Activated T-cell treated with anti-CD3 and anti-CD28 coated beads for 48 hours (primary cell): ENCODE measurements at places on chromosomes 4 and X.

DNA sequence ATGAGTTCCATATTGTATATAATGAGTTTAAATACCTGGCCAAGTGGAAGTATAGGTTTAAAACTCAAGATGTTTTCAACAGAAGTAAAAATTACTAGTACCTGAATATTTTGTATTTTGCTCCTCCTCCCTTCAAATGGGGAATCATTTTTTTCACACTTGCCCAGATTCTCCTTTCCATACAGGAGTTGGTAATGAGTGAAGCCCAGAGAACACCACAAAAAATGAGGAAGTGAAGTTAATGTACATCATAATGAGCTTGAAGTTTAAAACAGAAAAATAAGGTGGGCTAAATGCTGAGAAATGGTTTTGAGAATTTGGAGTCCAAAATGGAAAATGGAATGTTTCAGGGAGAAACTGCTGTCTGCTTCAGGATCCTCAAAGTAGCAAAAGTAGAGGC is 364.8 kb upstream of the EMCN start:
- DNase-seq, result no peak

DNA sequence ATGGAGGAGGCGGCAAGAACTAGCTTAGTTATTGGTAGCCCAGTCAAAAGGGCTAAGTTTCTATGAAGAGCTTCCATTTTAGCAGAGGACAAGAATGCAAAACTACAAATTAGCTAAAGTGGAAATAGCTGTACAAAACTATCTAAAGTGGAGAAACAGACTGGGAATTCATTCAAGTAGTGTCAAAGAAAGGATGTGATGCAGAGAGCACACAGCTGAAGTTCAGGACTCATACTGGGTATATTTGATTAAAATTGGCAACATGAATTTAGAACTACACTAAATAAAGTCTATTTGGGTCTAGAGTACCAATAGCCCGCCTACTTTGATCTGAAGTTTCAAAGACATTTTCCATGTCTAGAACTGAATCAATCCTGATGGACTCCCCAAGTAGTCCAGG is 33.1 kb upstream of the GNRHR start:
- DNase-seq, result no peak

- DNase-seq, result no peak
Observed at GRCh38 chr4:60724623-60725022, 475.5 kb upstream of the ADGRL3 start.

- no peak for DNase-seq
Observed at GRCh38 chr4:6093671-6094070, 75.4 kb upstream of the C4orf50 start.

DNA sequence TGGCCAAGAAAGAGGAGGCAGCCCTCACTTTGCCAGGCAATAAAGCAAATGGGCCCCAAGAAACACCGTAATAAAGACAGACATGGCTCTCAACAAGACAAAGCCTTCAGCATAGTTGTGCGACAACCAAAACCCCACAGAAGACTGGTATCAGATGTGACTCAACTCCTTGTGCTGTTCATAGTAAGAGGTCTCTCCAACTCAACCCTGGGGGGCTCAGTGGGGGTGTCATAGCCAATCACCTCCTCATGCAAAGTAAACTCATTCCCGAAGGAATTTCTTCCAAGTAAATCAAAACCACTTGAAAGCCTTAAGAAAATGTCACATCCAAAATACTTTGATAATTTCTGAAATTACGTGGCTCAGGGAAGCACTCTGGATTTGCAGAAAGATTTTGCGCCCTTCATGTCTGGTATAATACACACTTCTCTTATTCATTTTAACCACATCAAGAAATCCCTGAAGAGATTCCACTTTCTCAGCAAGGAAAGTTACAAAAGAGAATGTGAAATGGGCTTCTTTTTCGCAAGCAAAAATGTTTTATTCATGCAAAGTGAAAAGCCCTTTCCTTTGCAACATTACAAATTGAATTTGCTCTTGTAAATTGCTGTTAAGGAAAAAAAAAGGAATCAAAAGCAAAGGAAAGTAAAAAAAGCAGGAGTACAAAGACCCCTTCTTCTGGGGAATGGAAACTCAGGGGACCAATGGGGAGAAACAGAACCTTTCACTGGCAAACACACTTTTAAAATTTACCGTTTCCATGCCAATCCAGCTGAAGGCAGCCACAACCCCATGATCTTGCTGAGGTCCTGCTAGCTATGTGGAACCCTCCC is 137.4 kb downstream of the NSUN7 start:
- no peak for DNase-seq

- DNase-seq, result no peak
Observed at GRCh38 chr4:152158225-152158624, 377.7 kb downstream of the FBXW7 start.

GRCh38 chr4:163866728-163867315 is 372.3 kb downstream of the TMA16 start:
- DNase-seq, result no peak

DNA sequence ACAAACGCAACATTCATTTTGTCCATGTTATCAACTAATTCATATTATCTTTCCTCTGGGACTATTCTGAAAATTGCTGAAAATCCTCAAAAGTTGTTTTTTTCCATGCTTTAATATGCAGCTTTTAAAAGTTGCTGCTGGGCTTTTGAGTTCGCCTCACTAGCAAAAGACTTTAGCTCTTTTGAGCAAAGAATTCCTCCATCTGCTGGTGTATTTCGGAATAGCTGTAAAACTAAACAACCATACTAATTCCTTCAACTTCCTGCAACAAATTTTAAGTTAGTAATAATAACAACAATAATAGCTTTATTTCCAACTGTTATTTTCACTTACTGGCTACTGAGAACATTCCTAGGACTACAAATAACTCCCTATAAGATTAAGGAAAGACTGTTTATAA is 124.5 kb upstream of the PLAC1 start:
- no peak for DNase-seq
